ENCODE measurements at places on chromosomes 7 and 10.

GRCh38 chr10:16820018-16820417, 2.8 kb upstream of the RSU1 start:
- DNase-seq, result no peak

DNA sequence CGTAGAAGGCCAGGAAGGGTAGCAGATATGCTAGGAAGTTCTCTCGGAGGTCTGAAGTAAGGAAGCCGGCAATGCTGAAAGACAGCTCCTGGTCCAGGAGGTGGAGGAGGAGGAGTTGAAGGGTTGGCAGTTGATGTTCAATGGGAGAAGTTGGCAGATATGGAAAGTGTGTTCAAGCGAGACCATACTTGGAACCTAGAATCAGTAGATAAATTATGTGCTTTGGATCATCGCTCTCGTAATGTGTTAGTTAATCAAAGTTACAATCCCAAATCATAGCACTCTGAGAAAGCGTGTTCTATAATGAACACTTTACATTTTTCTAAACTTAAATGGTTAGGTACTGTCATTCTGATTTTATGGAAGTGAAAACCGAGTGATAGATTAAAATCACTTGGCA, 152.9 kb downstream of the CELF2 start:
- DNase-seq, result no peak

DNA sequence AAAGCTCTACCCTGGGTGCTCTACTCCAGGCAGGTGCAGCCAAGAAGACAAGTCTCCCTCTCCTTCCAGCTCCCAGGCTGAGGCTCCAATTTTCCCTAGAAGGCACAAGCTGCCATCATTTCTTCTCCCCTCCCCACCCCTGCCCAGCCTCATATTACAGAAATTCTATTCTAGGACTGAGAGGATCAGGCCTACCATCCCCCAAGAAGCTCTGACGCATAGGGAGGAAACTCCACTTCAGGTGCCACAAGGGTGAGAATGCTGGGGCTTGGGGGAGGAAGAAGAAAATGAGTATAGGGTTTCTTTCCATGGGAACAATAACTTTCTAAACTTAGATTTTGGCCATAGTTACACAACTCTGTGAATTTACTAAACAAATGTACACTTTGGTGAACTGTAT, 35.3 kb downstream of the FEZF1 start:
- no peak for DNase-seq

- peak; percentile 70 for DNase-seq
These were observed 54.8 kb downstream of the DAGLB start for GRCh38 chr7:6392712-6393666.

DNA sequence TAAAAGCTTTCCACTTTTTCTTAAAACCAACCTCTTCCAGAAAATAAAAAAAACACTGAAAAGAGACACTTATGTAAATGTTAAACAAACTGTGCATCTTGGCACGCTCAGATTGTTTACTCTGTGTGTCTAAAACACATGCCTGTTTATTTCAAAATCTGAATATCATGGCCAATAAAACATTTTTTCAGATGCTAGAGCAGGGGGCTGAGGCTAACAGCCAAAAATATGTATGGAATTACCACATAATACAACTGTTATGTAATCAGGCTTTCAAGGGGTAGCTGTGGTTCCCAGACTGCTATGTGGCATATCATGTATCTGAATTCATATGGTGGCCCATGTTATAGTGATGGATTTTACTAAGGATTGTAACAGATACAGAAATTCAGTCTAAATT, 130.4 kb downstream of the HIBADH start:
- no peak for DNase-seq

DNA sequence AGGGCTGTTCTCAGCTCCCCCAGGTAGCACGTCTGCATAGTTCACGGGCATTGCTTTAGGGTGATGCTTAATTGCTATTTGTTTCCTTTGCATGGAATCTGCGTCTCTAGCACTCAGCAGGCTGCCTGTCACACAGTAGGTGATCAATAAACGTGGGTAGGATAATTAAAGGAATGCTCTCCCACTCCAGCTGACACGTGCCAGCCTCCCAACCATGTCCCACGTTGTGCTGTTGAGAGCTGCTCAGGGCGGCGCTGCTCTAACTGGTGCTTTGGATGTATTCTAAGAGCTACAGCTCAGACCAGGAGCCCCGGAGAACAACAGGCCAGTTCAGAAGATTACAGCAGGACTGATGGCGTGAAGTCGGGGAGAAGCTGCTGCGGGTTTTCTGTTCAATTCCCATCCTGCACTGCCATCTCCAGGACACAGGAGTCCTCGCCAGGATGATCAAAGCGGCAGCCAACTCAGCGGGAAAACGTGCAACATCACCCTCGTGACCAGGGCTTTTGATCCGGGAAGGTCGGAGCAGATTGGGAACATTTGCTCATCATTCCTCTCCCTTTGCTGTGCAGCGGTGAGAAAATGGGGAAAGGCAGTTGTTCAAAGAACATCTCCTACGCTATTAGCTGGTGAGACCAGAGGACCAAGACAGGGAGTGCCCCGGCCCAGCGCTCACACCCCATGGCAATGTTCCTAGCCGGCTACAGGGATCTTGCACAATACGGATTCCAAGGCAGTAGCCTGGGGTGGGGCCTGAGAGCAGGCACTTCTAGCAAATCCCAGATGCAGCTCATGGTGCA, 50.5 kb upstream of the FOXK1 start:
- no peak for DNase-seq

DNA sequence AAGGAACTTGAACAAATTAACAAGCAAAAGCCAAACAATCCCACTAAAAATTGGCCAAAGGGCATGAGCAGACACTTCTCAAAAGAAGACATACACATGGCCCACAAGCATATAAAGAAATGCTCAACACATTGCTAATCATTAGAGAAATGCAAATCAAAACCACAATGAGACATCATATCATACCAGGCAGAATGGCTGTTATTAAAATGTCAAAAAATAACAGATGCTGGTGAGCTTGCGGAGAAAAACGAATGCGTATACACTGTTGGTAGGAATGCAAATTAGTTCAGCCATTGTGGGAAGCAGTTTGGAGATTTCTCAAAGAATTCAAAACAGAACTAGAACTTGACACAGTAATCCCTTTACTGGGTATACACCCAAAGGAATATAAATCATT, 311.7 kb upstream of the HPS1 start:
- DNase-seq, result no peak

GRCh38 chr10:131253931-131254858, 57.3 kb downstream of the TCERG1L start:
- no peak for DNase-seq

GRCh38 chr10:35091994-35092790, 2.1 kb upstream of the CUL2 start:
- no peak for DNase-seq

GRCh38 chr7:83301416-83301815, 138.7 kb upstream of the PCLO start:
- DNase-seq, result no peak

GRCh38 chr10:2813693-2814092, 253.7 kb upstream of the PFKP start:
- DNase-seq, result no peak

DNA sequence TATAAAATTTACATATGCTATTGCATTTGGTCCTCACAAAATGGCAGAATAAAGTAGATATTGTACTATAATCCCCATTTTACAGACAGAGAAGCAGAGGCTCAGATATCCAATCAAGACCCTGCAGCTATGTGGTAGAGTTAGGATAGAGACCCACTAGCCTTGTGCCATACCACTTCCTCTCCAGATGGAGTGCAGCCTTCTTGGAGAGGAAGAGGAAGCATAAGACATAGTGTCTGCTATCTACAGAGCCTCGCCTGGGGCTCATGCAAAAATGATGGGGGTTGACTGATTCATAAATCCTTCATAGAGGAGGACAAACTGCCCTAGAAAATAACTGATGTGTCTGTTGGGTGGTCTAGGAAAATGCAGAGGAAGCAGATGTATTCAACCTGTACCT, 447.3 kb downstream of the KCNMA1 start:
- no peak for DNase-seq

GRCh38 chr10:119373294-119374102, 166.1 kb downstream of the GRK5 start:
- DNase-seq, result no peak

DNA sequence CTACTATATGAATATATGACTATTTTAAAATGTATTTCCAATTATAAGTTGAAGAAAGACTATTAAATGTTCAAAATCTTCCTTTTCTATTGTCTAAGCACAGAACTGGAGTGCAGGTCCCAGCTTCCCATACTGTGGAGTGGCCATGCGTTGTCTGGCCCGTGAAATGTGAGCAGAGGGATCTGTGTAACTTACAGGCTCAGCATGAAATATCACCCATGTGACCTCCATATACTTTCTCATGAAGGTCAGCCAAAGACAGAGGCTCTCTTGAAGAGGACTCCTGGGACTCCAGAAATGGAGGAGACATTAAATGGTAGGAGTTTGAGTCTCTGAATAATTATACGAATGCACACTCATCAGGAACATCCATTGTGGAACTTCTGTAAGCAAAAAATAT, 92.4 kb upstream of the CAV2 start:
- no peak for DNase-seq

- no peak for DNase-seq
These were observed 19.3 kb downstream of the FGFR2 start for GRCh38 chr10:121578965-121579364.

DNA sequence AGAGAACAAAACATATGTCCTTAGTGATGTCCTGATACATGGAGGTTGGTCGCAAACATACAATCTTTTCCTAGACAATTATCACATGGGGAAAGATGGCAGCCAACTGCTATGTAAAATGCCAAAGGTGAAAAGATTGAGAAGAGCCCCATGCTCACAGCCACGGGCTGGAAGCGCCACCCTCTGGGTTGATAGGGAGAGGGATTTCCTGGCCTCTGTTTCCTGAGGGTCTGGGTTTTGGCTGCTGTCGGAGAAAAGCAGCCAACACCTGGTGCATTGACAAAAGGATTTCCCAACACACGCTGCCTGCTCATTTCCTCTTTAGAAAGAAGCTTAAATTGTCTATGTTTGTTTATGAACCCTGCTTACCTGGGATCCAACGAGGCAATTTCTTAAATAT, 43.8 kb downstream of the ITIH5 start:
- no peak for DNase-seq

DNA sequence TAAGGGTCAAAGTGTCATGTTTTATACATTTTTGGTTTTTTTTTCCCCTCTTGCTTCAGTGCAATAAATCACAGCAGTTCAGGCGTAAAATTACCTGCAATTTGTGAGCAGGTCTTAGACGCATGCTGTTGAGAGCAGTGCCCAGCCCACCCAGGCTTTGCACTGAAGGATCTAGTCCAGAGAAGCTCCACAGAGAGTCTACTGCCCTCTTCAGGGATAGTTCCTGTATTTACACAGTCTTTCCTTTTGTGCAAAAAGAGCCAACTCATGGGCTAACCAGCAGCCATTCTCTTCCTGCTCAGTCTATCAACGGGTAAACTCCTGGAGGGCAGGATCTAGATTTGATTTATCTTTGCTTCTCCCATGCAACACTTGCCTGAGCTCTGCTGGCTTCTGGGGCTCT, 82.2 kb upstream of the NAMPT start:
- no peak for DNase-seq

DNA sequence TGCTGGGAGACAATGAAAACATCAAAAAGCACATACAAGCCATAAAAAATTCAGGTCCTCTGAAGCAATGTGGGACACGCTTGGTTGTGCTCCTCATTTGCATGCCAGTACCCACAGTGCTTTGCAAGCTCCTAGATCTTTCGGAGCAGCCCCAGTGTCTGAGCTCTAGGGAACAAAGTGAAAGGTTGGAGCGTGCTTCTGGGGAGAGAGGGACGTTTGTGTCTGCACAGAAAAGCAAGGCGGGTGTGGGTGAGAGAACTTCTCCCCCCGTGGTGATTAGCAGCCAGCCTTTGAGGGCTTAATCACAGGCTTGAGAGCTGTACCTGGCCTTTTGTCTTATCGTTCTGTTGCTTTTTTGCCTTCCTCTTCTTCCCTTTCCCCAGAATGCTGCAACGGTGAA, 76.7 kb upstream of the HABP2 start:
- no peak for DNase-seq

DNA sequence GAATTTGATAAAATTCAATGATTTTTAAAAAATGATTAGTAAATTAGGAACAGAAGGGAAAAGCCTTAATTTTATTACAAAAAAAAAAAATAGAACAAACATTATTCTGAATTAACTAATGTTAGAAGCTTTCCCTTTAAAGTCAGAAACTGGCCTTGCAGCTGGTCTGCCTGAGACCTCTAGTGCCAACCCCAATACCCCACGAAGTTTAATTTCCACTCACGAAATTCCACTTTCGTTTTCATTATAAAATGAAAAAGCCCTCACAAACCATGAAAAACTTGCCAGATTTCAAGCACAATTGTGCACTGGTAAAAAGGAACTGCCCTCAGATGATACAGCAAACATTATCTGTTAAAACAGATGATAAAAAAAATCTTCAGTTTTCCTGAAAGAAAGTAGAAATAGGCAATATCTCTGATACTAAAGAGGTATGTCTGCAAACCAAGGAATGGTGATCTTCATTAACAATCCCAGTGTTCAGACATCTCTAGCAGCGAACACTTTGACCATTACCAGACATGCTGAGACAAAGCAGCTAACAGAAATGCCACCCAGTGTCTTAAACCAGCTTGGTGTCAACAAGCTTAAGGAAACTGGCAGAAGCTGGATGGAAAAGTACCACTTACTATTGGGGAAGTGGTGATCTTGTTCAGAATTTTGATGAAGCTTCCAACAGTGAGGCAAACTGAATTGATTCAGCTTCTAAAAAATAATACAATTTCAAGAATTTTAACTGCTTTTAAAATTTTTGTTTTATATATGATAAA, 80.2 kb downstream of the PALS2 start:
- DNase-seq, result no peak

GRCh38 chr7:4279216-4279615, 402.9 kb upstream of the FOXK1 start:
- no peak for DNase-seq

GRCh38 chr7:102916426-102916825, 3.6 kb downstream of the LRRC17 start:
- no peak for DNase-seq

- no peak for DNase-seq
These were observed 20.3 kb upstream of the HYAL4 start for GRCh38 chr7:123824754-123825067.

DNA sequence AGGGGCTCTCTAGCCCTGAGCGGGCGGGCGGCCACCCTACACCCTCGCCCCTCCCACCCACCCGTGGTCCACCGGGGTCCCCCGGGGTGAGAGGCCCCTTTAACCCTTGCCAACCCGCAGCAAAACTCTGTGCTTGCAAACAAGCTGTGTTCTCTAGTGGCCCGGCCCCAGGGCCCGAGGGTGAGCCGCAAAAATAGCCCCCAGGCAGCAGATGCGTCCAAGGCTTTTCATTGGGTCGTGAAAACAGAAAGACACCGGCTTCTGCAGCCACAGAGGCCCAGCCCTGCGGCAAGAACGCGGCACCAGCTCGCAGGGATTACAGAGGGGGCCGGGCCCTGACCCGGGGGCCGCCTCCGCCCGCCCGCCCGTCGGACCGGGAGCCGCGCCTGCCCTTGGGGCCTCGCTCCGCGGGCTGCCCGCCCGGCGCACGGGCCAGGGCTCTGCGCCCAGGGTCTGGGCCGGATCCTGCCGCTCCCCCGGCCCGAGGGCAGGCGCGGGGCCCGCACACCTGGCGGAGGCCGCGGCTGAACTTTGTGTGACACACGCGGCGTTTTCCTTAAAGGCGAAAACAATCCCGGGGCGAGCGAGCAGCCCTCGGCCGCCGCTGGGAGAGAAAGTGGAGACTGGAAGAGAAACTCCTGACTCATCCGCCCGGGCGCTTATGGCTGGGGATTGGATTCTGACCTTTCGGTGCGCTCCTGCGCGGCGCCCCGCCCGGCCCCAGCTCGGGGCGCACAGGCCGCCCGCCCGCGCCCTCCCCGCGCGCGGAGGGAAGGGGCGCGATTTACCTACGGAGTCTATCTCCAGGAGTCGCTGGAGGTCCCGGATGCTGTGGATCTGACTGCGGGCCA, 2.8 kb downstream of the PDGFA start:
- no peak for DNase-seq
